ENCODE measurements at places on chromosomes 13 and 19.

GRCh38 chr13:66180836-66181235 lies 1049.3 kb downstream of the PCDH9 start:
- DNase-seq, result no peak

GRCh38 chr19:54063350-54064116 lies at the start of gene VSTM1:
VSTM1 (minus strand) TSS chr19:54063897; CDS start chr19:54063777, 120 bp downstream.
- no peak for DNase-seq

- no peak for DNase-seq
Measured at GRCh38 chr19:46192992-46193650, 36.4 kb upstream of the IGFL1 start.

GRCh38 chr13:38697628-38698333 lies 10.9 kb downstream of the FREM2 start:
- no peak for DNase-seq

GRCh38 chr13:39297664-39298171 lies 259.5 kb downstream of the NHLRC3 start:
- no peak for DNase-seq

GRCh38 chr19:54160854-54161253 lies 1.3 kb upstream of the LENG1 start:
- DNase-seq, result no peak

GRCh38 chr13:99527301-99527700 lies 26.0 kb downstream of the TM9SF2 start:
- DNase-seq, result no peak

GRCh38 chr19:44356383-44357111 lies at the start of gene ZNF112:
ZNF112 (minus strand) TSS chr19:44356680; CDS start chr19:44340539, 16,141 bp downstream.
- DNase-seq, result no peak

DNA sequence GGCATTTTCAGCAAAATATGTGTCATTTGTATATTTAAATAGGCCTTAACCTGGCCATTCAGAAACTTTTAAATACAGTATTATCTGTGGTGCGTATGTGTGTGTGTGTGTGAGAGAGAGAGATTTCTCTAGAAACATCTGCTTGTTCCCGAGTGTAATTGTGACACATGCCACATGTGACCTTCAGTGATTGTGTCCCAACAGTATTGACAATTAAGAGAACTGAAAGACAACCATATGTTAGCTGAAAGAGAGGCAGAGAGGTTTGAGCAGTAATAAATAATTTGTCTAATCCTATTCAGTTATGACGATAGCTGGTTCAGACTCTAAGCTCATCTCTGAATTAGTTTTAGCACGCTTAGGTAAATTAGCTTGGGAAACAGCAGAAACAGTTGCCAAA lies 1503.1 kb downstream of the PCDH9 start:
- DNase-seq, result no peak

DNA sequence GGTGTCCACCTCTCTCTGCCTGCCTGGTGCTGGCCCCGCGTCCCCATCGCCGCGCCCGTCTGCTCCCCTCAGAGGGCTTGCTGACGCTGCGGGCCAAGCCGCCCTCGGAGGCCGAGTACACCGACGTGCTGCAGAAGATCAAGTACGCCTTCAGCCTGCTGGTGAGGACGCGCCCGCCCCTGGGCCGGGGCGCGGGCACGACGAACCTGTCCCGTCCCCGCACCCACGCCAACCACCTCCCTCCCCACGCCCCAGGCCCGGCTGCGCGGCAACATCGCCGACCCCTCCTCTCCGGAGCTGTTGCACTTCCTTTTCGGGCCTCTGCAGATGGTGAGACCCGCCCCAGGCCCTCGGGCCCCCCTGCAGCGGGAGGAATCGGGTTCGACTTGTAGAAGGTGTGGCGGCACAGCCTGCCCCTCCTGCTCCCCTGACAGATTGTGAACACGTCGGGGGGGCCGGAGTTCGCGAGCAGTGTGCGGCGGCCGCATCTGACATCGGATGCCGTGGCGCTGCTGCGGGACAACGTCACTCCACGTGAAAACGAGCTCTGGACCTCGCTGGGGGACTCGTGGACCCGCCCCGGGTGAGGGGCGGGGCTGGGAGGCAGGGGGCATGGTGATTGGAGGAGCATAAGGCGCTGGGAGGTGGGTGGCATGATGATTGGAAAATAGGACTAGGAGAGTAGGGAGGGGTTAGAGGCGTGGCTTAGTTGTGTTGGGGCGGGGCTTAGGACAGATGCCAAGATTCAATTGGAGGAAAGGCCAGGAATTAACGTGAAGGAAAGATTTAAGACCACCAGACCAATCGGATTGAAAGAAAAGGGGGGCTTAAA lies 6.6 kb downstream of the EPS8L1 start:
- DNase-seq, result peak; percentile 15

GRCh38 chr19:51809787-51810186 lies 14.8 kb downstream of the FPR3 start:
- no peak for DNase-seq

DNA sequence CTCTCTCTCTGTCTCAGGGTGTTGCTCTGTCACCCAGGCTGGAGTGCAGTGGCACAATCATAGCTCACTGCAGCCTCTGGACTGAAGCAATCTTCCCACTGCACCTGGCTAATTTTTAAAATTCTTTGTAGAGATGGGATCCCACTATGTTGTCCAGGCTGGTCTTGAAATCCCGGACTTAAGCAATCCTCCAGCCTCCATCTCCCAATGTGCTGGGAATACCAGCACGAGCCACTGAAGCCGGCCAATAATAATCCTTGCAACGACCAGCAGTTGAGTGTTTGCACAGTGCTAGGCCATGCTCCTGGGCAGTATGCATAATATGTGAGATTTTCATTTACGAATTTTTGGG lies 640 bp upstream of the EPOR start:
- no peak for DNase-seq

GRCh38 chr13:20426766-20427448 lies 98.8 kb downstream of the CRYL1 start:
- no peak for DNase-seq

Measured in activated CD8-positive, alpha-beta memory T cell treated with anti-CD3 and anti-CD28 coated beads for 1 hour (primary cell).